ENCODE measurements at places on chromosomes 16 and 17. TPM values are rescaled to one million over a fixed set of nuclear protein-coding genes. Genes with fewer than 3 reads are reported as not detected.

MYLK3 gene
- 0.32 TPM for total RNA-seq

FOXC2 gene
- total RNA-seq: not detected

GRCh38 chr16:88026964-88027938, 76.0 kb downstream of the BANP start:
- H3K36me3 ChIP-seq: peaks cover 12% of the 10 kb centered on the region
- H3K4me1 ChIP-seq: peaks cover 10% of the 10 kb centered on the region
- no peak for DNase-seq

- no peak overlapping the region for H3K27ac ChIP-seq
- no peak for DNase-seq
- peaks cover 42% of the 10 kb centered on the region for H3K4me1 ChIP-seq
- H3K27me3 ChIP-seq: no peaks in the 10 kb centered on the region
Measured at GRCh38 chr17:82873521-82873920, 33.7 kb upstream of the ZNF750 start.

GRCh38 chr17:7972131-7972785, 30.2 kb upstream of the GUCY2D start:
- H3K27ac ChIP-seq: no peak overlapping the region
- no peak for DNase-seq

GRCh38 chr17:55318081-55318480, 53.3 kb downstream of the HLF start:
- no peak for DNase-seq
- peaks cover 25% of the 10 kb centered on the region for H3K4me1 ChIP-seq
- no peak overlapping the region for H3K27ac ChIP-seq
- H3K36me3 ChIP-seq: peaks cover 10% of the 10 kb centered on the region
- H3K4me3 ChIP-seq: no peak overlapping the region
- H3K27me3 ChIP-seq: no peaks in the 10 kb centered on the region

- H3K27me3 ChIP-seq: peaks cover 2% of the 10 kb centered on the region
- no peak overlapping the region for H3K4me3 ChIP-seq
- no peaks in the 10 kb centered on the region for H3K36me3 ChIP-seq
- H3K27ac ChIP-seq: no peak overlapping the region
- H3K4me1 ChIP-seq: peaks cover 19% of the 10 kb centered on the region
Measured at GRCh38 chr17:28985950-28986713, 19.7 kb downstream of the SEZ6 start.

- DNase-seq: no peak
- no peak overlapping the region for H3K27ac ChIP-seq
- H3K36me3 ChIP-seq: no peaks in the 10 kb centered on the region
- H3K27me3 ChIP-seq: peaks cover 35% of the 10 kb centered on the region
- no peaks in the 10 kb centered on the region for H3K4me1 ChIP-seq
Measured at GRCh38 chr16:75263291-75263962, 12.0 kb upstream of the BCAR1 start.

GPRC5B gene
- total RNA-seq: not detected

Data from activated T-helper 2 cell treated with anti-CD3 and anti-CD28 coated beads, Interferon-gamma antibody, Interleukin-2, Interleukin-4, amounts not matched to agents 10 μg/mL and 5 μg/mL and 100 μg/mL, durations not matched to agents 14 hours and 24 hours and 36 hours (primary cell).